ENCODE measurements at places on chromosomes 7 and 10. TPM values are rescaled to one million over a fixed set of nuclear protein-coding genes. Genes with fewer than 3 reads are reported as not detected.

DNA sequence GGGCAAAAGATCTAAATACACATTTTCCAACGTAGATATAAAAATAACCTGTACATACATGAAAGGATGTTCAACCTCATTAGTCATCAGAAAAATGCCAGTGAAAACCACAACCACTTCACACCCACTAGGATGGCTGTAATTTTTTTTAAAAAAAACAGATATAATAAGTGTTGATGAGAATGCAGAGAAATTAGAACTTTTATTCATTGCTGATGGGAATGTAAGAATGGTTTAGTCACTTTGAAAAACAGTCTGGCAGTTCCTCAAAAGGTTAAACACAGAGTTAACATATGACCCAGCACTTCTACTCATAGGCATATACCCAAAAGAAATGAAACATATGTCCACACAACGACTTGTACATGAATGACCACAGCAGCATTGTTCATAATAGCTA is 32.3 kb upstream of the PRKCQ start:
- no peak for ATAC-seq

DNA sequence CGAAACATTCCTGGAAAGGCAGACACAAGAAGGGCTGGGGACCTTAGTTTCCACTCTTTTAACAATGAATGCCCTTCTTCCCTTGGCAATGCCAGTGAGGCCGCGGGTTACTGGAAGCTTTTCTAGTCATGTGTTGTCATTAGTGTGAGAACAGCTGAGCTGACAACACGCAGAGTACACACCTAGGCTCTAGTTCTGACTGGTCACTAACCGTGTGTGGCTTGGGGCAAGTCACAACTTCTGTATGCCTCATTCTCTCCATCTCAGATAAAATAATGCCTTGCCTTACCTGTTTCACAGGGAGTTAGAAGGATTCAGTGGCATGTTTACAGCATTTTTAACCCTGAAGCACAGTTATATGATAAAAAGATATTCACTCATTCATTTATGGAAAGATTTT is 31.7 kb downstream of the FBH1 start:
- ATAC-seq = no peak

- ATAC-seq = no peak
These were observed 4.8 kb upstream of the TAF3 start for GRCh38 chr10:7813481-7813880.

GRCh38 chr7:7982904-7983303 is 14.3 kb downstream of the GLCCI1 start:
- ATAC-seq = no peak

The FANK1 gene
- total RNA-seq = 0.81 TPM

- ATAC-seq = peak; percentile 46
These were observed 625.1 kb upstream of the MKI67 start for GRCh38 chr10:128751284-128751683.

DNA sequence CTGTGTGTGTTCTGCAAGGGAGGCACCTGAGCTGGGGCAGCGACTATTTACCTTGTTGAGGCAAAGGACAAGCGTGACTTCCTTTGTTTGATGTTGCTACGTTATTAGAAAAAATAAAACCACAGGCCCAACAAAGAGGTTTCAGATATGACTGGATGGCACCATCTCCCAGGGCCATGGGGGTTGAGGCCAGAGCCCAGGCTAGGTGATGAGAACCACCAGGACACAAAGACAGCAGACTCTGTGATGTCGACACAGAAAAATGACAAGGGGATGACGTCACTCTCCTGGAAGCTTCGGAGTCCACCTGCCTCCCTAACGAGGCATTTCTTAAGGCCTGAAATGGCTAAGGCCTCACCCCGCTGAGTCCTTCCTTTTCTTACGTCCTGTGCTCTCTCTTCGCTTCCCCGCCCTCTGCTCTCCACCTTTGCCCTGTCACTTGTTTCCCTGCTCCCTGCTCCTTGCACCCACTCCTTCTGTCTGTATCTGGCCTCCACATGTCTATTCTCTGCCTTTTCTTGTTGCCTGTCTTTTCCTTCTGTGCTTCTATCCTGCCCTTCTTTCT is 83.0 kb upstream of the ADRB1 start:
- no peak for ATAC-seq

The CPA2 gene
- not detected for total RNA-seq

DNA sequence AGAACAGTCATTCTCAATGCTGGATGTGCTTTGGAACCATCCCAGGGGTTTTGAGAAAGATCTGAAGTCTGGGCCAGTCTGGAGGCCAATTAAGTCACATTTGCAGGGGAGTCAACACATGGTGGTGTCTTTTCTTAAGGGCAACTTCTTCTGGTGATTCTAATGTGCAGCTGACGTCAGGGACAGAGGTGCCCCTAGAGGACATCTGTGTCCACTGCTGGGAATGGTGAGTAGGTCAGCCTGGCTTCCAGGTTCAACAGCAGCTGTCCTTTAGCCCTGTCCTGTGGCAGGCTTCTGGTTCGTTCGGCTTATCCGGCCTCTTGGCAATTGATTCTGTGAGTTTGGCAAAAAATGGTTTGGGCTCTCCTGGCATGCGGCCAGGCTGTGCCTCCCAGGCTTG is 269.7 kb upstream of the HABP2 start:
- no peak for ATAC-seq

DNA sequence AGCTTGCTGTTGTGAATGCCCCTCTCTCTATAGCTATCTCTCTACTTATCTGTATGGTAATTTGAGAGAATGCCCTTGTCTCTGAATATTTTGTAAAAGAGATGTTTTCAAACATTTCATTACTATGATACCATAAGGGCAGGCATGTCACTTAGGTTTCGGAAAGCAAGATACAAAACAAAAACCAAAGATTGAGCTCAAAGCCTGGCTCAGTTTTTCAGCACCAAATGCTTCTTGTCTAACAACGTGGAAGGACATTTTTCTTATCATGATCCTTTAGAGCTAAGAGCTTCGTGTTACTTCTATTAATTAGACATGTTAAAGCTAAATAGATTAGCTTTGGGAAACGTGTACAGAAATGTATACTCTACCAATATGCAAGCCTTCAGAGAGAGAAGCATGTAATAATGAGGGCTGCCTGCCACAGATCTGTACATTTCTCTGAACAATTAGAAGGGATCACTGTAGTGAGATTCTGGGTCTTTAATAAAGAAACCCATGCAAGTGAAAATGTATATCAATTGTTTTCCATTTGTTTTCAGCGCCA is 148.9 kb downstream of the ARID5B start:
- no peak for ATAC-seq

DNA sequence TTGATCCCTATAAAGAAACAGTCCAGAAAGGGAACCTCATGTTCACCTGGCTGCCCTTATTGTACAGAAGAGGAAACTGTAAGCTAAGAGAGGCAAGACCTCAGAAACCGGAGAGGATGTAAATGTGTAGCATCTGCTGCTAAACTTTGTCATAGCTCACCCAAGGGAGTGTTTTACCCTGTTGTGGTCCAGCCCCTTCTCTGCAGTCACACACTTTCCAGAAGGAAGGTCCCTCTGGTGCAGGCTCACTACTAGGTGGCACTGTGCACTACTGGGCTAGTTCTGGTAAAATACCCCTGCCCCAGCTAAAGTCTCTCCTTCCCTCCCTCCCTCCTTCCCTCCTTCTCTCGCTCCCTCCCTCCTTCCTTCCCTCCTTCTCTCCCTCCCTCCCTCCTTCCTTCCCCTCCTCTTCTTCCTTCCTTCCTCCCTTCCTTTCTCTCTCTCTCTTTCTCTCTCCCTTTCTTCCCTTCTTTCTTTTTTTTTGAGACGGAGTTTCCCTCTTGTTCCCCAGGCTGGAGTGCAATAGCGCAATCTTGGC is 42.5 kb upstream of the LCOR start:
- no peak for ATAC-seq

GRCh38 chr7:53101026-53101425 is 65.6 kb downstream of the POM121L12 start:
- no peak for ATAC-seq

GRCh38 chr7:35648367-35648766 is 46.6 kb downstream of the HERPUD2 start:
- ATAC-seq = no peak

DNA sequence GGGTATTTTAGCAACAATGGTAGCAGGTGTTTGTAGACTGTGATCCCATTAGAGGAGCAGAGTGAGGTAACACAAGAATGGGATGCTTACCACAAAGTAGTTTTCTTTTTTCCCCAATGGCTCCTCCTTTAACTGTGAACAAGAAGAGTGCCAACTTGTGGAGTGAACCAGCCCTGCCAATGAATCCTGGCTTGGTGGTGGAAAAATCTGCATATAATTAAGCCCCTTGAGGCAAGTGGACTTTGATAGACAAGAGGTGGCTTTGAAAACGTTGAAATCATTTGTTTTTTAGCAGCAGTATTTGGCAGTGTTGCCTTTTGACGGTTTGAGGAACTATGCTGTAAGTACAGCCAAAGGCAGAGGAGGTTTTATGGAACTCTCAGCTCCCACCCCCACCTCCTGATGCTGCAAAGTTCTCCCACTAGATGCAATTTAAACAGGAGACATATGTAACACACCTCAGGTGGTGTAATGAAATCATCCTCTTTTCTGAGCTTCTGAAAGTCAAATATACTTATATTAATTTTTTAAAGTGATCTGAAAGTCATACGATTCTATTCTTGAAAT is 295.6 kb downstream of the DPP6 start:
- no peak for ATAC-seq

GRCh38 chr10:127738512-127739424 is 1.8 kb downstream of the FOXI2 start:
- ATAC-seq = no peak

The TBL2 gene
- 19.1 TPM for total RNA-seq

GRCh38 chr10:47443145-47443544 is 40.8 kb downstream of the ANXA8 start:
- ATAC-seq = no peak

- ATAC-seq = peak; percentile 42
These were observed 34.9 kb downstream of the SRPK2 start for GRCh38 chr7:105353752-105354328.

DNA sequence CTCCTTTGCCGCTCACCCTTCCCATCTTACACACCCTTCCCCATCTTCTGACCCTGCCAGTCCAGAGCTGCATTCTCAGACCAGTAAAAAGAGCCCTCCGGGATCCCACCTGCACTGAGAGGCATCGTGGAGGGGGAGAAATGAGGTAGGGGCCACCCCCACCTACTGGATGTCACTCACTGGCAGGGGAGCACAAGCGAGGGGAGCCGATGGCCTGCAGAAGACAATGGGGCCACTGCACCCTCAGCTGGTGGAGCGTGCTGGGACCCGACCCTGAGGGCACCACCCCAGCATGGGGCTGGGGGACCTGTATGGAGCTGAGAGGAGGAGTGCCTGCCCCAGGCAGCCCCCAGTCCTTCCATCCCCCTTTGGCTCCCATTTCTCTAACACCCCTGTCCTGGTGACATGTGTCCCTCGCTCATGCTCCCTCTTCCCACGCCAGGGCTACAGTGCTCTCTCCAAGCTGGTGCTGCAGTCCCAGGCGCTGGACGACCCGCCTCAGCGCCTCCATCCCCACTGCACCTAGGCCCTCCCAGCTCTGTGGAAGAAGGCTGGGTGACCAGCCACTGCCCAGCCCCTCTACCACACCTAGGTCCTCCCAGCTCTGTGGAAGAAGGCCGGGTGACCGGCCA is 49.8 kb downstream of the RASGEF1A start:
- no peak for ATAC-seq

The PITX3 gene
- total RNA-seq = not detected

The SAMD9 gene
- 5.1 TPM for total RNA-seq

DNA sequence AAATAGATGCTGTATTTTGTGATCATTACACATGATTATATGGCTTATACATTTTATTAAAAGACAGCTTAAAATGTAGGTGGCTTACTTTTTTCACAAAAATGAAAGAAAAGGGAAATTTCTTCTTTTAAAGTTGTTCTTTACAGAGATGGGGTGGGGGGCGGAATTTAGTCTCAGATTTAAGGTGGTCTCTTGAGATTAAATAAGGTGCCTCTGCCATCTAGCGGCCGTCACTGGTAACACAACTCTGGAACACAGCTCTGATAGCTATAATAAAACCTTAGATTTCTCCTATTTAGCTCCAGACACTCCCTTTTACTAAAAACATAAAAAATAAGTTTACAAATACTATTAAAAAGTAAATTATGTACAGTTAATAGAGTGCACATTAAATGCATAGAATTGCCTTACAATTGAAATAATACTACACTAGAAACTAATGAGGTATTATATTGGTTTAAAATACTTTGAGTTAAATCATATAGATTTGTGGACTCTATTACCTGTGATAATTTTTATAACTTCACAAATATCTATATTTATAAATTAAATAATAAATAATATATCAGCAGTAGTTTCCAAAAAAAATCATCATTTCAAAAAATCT is 210.9 kb downstream of the DGKB start:
- ATAC-seq = no peak

DNA sequence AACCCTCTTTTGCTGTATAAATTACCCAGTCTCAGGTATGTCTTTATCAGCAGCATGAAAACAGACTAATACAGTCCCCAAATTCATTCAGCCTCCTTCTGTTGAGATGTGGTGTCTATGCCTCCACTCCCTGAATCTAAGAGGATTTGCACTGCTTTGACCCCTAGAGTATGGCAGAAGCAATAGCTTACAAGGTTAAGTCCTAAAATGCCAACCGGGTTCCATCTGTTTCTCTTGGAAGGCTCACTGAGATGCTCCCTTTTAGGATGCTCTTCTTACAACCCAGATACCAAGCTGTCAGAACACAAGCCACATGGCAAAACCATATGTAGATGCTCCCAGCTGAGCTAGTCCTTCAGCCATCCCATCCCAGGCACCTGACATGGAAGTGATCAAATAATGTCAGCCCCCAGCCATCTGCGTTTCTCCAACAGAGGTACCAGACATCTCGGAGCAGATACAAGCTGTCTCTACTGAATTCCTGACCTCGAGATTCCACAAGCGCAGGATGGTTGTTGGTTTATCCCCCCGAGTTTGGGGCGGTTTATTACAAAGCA is 20.2 kb downstream of the CALN1 start:
- ATAC-seq = no peak

The PLCE1 gene
- total RNA-seq = 18.8 TPM

- ATAC-seq = no peak
These were observed 191.1 kb downstream of the SKAP2 start for GRCh38 chr7:26673271-26673670.

DNA sequence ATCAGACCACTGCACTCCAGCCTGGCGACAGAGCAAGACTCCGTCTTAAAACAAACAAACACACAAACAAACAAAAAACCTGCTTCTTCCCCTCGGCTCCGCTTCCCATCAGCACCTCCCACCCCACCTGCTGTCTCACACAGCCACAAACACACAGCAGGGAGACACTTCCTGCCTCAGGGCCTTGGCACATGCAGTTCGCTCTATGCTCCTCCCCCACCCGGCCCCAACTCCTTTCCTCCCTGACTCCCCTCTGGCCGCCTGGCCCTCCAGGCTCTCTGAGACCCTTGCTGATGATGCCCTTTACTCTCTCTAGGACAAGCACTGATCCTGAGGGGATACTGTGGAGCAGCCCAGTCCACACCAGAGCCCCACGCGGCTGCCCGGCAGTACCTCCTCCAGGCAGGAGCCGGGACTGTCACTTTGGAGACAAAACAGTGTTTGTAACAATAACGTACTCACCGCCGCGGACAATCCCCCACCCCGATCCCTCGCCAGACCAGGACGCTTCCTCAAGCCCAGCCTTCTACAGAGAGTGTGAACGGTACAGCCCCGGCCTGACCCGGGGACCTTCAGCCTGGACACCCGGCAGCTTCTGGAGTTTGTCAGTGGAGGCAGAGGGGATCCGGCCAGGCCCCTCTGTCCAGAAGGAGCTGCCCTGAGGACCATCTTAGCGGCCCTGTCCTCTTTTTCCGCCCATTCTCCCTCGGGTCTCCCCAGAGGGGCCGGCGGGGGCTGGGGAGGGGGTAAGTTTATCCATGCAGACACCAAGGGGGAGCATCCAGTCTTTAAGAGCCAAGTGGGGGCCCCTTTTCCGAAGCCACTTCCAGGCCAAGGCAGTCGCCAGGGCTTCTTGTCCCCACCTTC is 50.0 kb upstream of the GTF2IRD1 start:
- ATAC-seq = no peak

The PLEKHA1 gene
- 83.1 TPM for total RNA-seq

The SPDYE2 gene
- total RNA-seq = not detected

All from gastroesophageal sphincter (tissue), 4 donors.